Pons (tissue), 1 donor: ENCODE measurements at places on chromosomes 13 and 19.
A peak's percentile ranks its signal among the peaks of the same experiment; 100 is the strongest.

DNA sequence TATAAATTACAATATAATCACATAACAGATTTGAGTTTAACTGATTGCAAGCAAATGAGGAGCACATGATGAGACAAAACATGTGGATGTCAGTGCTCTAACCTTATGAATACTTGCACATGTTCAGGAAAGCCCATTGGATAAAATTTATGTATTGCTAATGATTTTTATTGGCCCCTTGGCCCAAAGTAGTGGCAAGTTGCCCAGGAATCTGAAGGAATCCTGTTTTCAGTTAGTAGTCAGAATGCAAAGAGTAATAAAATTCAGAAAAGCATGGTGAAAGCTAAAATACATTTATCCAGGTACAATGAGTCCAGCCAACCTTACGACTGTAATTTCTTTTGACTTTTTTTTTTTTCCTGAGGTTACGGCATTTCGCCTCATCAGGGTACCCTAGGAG lies 1539.4 kb downstream of the EFNB2 start:
- DNase-seq = no peak

DNA sequence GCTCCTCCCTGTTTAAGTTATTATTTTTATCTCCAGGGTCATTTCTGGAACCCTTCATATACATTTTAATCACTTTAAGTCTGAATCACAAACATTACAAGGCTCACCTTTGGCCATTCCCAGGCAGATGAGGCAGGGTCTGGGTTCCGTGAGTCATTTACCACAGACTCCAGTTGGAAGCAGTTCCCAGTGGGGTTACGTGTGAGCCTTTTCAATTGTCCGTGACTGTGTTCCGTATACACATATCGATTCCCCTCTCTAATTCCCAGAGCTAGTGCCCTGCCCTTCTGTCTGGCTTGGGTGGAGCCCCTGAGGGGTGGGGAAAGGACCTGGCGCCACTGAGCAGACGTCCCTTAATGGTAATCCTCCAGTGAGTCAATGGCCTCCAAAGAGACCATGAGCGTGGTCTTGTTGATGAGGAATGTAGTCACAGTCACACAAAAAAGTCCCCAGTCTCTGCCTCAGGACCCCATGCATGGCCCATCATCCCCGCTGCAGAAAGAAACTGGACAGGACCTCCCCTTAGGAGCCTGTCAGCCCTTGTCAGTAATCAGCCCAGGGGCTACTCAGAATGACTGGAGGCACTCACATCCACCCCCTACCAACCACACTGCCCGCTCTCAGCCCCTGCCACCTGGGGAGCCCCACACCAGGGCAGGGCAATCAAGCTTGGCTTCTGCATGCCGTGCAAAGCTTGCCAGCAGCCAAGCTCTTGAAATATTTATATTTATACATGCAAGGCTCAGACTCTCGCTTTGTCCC lies 144.4 kb downstream of the ZIC5 start:
- DNase-seq = no peak

DNA sequence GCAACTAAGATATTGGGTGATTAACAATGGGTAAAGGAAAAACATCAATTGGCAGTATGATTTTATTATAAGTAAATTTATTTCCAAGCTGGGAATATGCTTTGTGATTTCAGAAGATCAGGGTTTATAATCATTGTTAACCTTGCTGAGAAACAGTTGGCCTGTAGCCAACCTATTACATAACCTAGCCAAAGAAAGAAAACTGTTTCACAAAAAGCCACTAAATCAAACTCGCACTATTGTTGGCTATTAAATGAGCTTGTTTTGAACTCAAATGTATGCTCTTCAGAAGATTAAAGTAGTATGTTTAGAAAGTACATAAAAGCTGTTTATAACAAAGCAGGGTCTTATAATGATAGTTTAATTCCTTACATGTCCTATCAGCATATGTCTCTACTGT lies 151.7 kb downstream of the LHFPL6 start:
- peak; percentile 43 for DNase-seq

DNA sequence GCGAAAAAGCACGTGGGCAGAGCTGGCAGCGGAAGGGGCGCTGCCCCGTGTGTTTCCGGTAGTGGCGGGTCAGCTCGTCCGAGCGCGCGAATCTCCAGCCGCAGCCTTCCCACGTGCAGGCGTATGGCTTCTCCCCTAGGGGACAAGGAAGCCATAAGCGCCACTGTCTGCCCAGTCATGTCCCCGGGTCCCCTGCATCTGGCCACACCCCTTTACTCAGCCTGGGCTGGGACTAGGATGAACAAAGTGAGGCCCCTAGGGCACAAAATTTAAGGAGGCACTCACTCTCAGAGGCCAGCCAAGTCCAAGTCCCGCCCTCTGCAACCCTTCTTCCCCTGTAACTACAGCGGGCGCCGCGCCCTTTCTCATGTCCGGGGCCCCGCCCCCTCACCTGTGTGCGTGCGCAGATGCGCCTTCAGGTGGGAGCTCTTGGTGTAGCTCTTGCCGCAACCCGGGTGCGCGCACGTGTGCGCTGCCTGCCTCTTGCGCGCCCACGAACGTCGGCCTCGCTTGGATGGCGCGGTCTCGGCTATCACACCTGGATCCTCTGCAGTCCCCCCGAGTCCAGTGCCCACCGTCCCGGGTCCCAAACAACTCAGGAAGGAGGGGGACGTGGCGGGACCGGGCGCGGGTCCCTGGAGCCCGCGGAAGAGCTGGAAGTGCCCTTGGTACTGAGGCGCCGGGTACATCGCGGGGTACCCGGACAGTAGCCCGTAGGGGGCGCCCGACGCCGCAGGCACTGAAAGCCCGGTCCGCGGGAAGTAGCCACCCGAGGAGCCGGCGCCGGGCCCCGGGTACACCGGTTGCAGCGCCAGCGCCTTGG lies 1.9 kb downstream of the KLF1 start:
- peak; percentile 26 for DNase-seq

- DNase-seq = no peak
Measured at GRCh38 chr13:44352671-44353070, 21.0 kb upstream of the SERP2 start.

DNA sequence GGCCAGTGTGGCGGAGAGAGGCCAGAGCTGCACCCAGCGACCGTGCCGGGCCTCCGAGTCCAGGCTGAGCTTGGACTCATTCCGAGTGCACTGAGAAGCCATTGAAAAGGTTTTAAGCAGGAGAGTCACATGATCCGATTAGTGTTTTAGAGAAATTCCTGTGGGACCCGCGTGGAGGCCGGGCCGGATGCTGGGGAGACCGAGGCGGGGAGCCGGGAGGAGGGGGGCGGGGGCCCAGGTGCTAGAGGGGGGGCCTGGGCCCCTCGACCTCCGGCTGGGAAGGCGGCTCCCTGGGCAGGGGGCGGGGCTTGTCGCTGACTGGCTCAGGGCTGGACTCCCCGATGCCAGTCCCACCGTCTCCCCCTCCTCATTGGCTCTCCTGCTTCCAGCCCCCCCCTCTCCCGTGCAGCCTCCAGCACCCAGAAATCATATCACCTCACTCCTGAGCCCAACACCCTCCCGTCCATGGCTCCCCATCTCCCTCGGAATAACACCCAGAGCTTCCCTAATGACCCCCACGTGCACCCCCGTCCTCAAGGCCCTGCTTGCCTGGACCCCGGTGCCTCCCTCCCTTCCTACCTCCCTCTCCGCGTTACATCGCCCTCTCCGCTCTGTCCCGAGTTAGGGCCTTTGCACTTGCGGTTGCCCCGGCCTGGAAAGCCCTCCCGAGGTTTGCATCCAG lies 5.2 kb upstream of the ZNF579 start:
- peak; percentile 37 for DNase-seq

GRCh38 chr19:5893907-5894703 lies 9.5 kb downstream of the NDUFA11 start:
- DNase-seq = no peak

DNA sequence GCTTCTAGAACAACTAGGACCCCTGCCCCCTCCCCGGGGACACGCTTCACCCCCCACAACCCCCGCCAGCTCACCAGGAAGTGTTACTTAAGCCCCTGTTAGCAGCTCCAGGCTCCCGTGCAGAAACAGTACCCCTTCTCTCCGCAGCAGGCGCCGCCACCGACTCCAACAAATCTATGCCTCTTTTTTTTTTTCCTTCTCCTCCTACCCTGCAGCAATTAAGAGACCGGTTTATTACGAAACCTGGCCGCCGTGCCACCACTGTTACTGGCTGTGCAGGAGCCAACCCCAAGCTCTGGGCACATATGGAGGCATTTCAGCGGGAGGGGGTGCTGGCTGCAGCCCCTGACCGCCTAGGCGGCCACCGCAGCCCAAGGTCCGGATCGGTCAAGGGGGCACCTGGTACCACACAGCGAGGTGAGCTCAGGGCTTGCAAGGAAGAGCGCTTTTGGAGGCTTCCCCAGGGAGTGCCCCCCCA lies 2.4 kb downstream of the GADD45B start:
- peak; percentile 19 for DNase-seq

DNA sequence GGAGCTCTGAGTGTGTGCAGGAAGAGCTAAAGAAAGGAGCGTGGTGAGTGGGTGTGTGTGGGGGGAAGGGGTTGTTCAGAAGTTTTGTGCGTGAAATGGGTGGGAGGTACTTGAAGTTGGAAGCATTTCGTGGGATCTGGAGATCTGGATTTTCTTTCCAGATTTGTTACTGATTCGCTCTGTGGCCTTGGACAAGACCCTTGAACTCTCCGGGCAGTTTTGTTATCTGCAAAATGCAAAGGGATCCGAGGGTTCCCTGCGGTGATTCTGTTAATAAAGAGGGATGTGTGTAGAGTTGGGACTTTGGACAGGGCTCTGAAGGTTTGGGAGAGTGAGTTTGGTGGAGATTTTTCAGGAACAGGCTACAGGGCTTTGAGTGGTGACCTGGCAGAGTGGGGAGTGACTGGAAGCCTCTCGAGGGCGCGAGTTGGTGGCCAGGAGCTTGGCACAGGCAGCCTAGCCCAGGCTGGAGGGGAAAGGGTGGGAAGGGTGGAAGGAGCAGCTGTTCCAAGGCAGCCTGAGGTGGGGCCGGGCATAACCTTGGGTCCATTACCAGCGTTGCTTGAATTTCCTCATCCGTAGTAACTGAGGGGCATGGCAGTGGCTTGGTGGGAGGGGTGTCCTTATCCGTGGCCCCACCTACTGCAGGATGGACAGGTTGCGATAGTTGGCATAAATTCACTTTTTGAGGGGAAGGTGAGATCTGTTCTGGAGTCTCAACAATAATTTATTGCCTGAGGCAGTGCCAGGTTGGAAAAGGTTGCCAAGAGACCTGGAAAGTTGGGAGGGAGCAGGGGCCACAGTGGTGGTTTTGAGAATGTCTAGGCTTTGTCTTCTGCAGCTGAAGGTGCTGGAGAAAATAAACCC lies 2.1 kb downstream of the ACTN4 start:
- DNase-seq = no peak

GRCh38 chr19:29260477-29261317 lies 47.7 kb upstream of the UQCRFS1 start:
- peak; percentile 35 for DNase-seq

- no peak for DNase-seq
Measured at GRCh38 chr19:54218259-54218658, 4.5 kb downstream of the LILRB3 start.

GRCh38 chr19:1146412-1146699 lies 27.7 kb downstream of the SBNO2 start:
- no peak for DNase-seq

DNA sequence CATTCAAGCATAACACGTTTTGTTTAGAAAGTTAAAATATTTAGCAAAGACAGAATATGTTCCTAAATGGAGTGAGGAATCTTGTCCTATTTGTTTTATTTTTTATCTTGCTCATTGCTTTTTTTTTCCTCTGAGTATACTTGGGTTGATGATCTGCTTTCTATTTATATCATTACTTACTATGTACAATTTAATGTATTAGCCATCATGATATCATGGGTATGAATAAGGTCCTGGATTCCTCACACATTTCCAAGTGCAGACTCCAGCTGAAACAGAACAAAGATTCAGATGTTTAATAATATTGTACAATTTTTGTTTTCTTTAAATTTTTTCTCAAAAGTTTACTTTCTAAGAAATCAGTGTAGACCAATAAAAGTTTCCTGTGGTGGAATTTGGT lies 388.2 kb downstream of the GPC6 start:
- no peak for DNase-seq

GRCh38 chr19:43695985-43696704 lies 19.7 kb upstream of the IRGC start:
- DNase-seq = no peak

DNA sequence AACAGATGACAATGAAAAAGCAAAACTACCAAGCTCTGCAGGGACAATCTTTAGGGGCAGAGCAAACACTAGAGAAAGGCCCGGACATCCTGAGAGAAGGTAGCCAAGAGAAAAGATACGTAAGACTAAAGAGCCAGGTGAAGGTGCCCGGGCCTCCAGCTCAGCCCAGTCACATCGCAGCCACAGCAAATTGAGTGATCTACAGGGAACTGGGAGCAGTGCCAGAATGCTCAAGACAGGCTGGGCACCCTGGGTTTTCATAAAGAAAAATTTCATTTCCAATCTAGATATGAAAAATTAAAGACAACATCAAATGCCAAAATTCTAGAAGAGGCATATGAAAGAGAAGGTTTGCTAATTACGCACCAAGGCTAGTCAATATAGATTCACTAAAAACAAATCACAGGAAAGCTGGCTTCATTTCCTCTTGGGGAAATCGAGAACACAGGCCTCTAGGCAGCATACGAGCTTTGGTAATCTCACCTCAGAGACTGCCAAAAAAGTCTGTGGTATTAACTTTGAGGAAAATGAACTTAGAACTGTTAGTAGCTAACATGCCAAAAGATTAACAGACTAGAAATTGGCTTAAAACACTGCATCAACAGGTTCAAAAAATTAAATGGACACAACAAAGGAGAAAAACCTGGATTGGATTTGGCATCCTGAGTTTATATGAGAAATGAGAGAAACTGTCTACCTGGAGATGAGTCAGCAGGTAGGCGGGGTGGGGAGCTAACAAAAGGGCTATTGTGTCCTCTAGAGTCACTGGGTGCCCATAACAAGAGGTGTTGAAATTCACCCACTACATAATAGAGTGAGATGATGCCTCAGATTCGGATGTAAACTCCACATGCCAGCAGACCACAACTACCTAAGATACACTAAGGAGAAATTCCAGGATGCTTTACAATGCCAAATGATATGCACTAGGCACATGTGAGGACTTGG lies 6.6 kb downstream of the ANKRD10 start:
- DNase-seq = no peak

DNA sequence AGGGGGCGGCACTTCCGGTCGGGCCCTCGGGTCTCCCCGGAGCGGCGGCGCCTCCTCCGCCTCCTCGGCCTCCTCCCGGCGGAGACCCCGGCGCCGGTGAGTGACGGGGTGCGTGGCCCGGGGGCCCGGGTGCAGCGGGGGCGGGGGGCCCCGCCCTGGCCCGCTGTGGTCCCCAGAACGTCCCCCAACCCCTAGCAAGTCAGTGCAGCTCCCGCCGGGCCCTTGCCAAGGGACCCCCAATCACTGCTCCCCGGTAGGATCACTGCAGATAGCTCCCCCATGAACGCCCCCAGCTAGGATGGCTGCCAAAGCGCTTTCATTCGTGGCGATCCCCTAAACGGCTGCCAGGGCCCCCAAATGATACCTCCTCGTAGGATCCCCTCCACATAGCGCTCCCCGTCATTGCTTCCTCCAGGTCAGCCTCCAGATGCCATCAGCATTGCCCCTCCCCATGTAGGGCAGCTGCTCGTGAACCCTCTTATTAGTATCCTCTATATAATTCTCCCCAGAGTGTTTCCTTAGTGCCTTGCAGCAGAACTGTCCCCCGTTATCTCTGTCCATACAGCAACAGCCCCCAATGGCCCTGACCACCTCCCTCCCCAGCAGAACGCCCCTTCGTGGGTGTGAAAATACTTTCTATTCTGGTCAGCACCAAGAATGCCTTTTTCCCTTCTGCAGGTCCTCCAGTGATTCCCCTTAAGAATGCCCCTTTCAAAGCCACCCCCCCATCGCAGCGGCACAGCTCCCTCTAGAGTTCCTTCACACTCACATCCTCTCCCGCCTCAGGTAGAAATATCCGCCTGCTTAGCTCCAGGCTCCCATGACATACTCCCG lies at the start of gene ZNF865:
Gene ZNF865, plus strand, starts transcription at position 11 of the 834 bp plus-strand sequence. CDS start 7,972 bp downstream, outside the sequence.
- DNase-seq = peak; percentile 77
